ENCODE measurements at places on chromosomes 2 and 18. TPM values are rescaled to one million over a fixed set of nuclear protein-coding genes. Genes with fewer than 3 reads are reported as not detected.

The INHBB gene
- total RNA-seq: 3.2 TPM

The WNT6 gene
- 1.0 TPM for total RNA-seq

The ADAM23 gene
- total RNA-seq: 61.2 TPM

The PTPN2 gene
- 11.0 TPM for total RNA-seq

The IKZF2 gene
- 6.8 TPM for total RNA-seq

The RNF125 gene
- 3.5 TPM for total RNA-seq

The ZNF516 gene
- 11.5 TPM for total RNA-seq

The MYO5B gene
- 0.44 TPM for total RNA-seq
